Amygdala (tissue), 56 donors: ENCODE measurements at places on chromosomes 2 and 18.

GRCh38 chr2:105780606-105781005, 35.9 kb downstream of the NCK2 start:
- DNase-seq, result no peak

GRCh38 chr2:226037526-226037925, 638.0 kb downstream of the NYAP2 start:
- DNase-seq, result no peak

- no peak for DNase-seq
Measured at GRCh38 chr2:239293775-239294430, 106.9 kb downstream of the HDAC4 start.

GRCh38 chr2:181185421-181185820, 205.0 kb downstream of the UBE2E3 start:
- DNase-seq, result no peak

GRCh38 chr18:70397259-70397925, 108.5 kb downstream of the SOCS6 start:
- DNase-seq, result no peak

DNA sequence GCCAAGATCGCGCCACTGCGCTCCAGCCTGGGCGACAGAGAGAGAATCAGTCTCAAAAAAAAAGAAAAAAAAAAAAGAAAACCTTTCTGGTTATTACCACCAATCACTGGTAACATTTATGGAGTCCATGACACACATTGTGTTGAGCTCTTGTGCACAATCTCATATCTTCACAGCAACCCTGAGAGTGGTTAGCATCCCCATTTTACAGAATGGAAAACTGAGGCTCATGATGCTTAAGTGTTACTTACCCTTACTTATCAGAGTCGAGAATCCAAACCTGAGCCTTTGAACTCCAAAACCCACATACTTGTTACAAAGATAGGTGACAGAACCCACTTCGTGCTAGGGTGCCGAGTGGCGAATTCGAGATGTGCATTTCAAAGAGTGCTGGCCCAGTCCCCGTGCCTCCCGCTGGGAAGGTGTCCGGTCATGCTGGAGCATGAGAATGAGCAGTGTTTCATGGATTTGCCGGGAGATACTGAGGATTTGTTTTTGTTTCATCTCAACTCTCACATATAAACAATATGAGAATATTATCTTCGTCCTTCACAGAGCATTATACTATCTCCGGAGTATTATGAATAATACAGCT, 50.9 kb downstream of the CYP27C1 start:
- no peak for DNase-seq

GRCh38 chr18:24561369-24561965, 101.0 kb downstream of the HRH4 start:
- no peak for DNase-seq

- DNase-seq, result no peak
Measured at GRCh38 chr2:208315081-208315788, 49.2 kb downstream of the PIKFYVE start.

DNA sequence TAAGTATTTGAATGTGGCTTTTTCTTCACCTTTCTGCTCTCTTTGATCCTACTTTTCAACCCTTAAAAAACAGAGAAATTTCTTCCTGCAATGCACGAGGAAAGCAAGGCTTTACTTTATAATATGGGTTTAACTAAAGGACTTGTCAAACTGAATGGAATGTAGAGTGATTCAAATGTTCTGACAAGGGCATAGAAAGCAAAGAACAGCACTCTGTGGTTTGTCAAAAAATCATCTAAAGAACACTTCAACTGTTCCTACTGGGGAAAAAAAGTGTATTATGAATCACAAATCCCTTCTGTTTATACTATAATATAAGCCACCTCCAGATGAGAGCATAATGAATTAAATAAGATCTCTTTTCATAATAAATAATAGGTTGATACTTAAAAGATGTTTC, 45.0 kb upstream of the RIT2 start:
- DNase-seq, result no peak

- DNase-seq, result no peak
Measured at GRCh38 chr2:10161206-10161931, 38.8 kb downstream of the RRM2 start.

- no peak for DNase-seq
Measured at GRCh38 chr2:137262594-137262993, 497.2 kb downstream of the THSD7B start.

DNA sequence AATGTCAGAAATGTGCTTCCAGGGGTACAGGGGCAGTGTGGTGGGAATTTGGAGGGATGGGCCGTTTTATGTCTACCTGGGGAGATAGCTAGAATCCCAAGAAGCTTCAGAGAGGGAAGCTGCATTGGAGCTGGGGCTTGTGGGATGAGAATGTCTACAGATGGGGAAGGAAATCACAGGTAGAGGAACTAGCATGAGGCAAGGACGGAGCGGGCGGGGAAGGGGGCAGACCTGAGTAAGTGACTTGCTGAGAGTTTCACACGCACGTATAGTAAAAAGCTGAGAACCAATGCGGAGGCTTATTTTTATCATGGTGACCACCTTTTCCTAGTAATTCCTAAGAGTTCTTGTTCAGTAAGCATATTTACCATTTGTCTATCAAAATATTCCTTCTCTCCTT, 6.3 kb downstream of the C2orf80 start:
- no peak for DNase-seq

GRCh38 chr18:27922780-27923179, 254.2 kb downstream of the CDH2 start:
- DNase-seq, result no peak

- no peak for DNase-seq
Measured at GRCh38 chr18:54392543-54393023, 34.9 kb downstream of the C18orf54 start.

- no peak for DNase-seq
Measured at GRCh38 chr2:207265869-207266268, 100.1 kb upstream of the KLF7 start.

- no peak for DNase-seq
Measured at GRCh38 chr18:63823516-63824219, 48.5 kb downstream of the SERPINB7 start.

DNA sequence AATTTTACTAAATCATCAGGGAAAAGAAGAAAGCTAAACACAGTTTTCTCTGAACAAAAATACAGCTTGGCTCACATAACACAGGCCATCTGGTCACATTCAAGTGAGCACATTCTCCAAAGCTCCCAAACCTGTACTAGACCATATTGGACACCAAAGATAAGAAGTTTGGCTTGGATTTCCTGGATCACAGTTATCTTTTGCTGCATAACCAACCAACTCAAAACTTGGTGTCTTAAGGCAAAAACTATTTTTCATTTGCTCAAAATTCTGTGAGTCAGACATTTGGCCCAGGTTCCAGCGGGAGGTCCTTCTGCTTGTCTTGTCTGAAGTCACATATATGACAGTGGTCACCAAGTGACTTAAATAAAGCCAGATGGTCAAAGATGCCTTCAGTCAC, 83.2 kb downstream of the GYPC start:
- DNase-seq, result no peak

DNA sequence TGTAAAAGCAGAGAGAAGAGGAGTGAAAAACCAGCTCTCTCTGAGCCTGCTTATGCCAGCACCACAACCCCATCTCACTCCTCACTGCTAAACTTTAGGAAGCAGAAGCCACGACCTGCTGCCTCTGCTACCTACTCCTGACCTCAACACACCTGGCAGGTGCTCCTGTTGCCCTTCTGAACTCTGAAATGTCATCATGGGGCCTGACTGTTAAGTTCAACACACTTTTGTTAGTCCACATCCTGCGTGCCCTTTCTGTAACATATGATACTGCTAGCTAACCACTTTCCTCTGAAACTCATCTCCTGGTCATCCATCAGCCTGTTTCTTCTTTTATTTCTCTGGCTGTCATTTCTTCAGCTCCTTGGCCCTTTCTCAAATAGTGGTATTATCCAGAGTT, 118.1 kb downstream of the EPB41L3 start:
- DNase-seq, result no peak

DNA sequence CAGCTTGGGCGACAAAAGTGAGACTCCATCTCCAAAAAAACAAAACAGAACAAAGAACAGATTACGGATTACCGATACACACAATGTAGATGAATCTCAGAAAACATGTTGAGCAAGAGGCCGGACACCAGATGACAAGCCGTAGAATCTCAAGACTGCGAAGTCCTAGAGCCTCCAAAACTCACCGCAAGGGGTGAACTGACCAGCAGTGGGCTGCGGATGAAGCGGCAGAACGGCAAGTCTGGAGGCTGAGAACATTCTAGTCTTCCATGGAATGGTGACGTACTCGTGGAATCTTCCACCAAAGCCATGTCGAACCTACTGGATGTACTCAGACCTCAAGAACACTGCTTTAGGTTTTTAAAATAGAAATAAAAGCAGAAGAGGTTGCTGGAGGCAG, 198.8 kb downstream of the NDUFA10 start:
- DNase-seq, result no peak

- DNase-seq, result no peak
Measured at GRCh38 chr2:108367561-108368175, 10.1 kb upstream of the SULT1C4 start.

GRCh38 chr18:2111456-2111855, 459.8 kb downstream of the METTL4 start:
- no peak for DNase-seq

GRCh38 chr2:241844831-241845578, 13.7 kb downstream of the PDCD1 start:
- no peak for DNase-seq

- no peak for DNase-seq
Measured at GRCh38 chr2:230537531-230537976, 121.6 kb downstream of the SP100 start.

DNA sequence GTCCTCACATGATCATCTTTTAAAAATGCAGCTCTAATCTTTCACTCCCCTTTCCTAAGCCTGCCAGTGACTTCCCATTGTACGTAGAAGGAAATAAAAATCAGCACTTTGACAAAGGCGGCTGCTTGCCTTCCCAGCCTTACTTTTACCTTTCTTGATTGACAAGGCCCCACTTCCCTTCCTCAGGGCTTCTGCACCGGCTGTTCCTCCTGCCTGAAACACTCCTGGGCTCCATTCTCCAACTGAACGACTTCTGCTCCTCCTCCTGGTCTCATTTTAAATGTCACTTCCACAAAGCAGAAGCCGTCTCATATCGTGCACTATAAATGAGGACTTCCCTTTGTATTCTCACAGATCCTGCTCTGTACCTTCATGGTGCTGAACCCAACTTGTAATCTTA, 56.1 kb downstream of the OSBPL6 start:
- DNase-seq, result no peak

GRCh38 chr18:8882632-8883408, 177.5 kb downstream of the MTCL1 start:
- no peak for DNase-seq

DNA sequence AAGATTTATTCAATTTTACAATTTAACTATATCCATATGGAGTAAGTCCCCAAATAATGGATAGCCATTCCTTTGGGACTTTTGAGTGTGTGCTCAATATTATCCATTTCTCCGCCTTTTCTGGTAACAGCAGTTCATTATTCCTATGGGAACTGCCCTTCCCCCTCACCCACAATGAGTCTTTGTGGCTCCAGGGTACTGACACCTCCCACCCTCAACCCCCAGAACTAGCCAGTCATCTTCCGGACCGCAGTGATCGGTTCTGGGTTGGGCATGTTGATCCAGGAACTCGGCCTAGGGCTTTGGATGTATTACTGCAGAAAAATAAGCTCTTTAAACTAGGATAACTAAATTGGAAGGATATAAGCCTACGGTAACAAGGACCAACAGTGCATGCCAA, 45.4 kb upstream of the CCDC150 start:
- DNase-seq, result no peak

GRCh38 chr18:12652861-12653401, 5.0 kb downstream of the SPIRE1 start:
- no peak for DNase-seq

- no peak for DNase-seq
Measured at GRCh38 chr2:239401881-239402233, 1.0 kb upstream of the HDAC4 start.

- no peak for DNase-seq
Measured at GRCh38 chr2:219419331-219420197, 1.4 kb downstream of the DES start.

DNA sequence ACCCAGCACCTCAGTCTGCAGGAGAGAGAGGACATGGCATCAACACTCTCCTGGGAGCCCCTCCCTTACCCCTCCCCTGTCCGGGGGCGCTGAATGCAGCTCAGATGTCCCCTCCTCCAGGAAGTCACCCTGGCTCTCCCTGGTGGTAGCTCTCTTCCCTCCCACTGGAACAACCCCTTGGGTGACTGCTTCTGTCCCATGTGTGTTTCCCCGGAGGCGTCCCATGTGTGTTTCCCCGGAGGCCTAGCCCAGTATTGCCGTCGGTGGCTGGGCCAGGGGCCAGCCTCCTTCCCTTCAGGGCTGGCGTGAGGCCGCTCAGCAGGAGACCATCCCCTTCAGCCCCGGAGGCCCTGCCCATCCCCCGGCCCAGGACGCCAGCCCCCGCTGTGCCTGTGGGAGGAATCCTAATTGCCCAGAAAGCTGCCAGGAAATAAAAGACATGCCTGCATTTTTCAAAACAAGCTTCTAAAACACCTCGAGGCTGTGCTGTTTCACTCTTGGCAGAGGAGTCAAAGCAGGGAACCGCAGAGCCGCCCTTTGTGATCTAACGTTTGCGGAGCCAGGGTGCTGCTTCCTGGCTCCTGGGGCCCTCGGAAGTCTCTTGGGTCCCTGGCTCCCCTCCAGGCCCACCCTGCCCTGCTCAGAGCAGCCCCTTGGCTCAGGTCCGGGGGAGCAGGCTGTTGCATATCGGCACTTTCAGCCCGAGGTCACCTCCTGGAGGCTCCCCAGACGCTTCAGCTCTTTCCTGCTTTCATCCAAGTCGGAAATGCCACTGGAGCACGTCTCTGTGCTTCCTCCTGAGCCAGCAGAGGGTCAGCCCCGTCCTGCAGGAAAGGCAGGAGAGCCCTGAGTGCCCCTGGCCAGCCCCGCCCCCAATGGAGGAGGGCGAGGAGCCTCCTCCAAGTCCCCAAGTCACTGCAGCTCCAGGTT, 11.4 kb downstream of the SNED1 start:
- no peak for DNase-seq

GRCh38 chr2:97354576-97354975, 235.1 kb downstream of the ANKRD36B start:
- DNase-seq, result no peak

DNA sequence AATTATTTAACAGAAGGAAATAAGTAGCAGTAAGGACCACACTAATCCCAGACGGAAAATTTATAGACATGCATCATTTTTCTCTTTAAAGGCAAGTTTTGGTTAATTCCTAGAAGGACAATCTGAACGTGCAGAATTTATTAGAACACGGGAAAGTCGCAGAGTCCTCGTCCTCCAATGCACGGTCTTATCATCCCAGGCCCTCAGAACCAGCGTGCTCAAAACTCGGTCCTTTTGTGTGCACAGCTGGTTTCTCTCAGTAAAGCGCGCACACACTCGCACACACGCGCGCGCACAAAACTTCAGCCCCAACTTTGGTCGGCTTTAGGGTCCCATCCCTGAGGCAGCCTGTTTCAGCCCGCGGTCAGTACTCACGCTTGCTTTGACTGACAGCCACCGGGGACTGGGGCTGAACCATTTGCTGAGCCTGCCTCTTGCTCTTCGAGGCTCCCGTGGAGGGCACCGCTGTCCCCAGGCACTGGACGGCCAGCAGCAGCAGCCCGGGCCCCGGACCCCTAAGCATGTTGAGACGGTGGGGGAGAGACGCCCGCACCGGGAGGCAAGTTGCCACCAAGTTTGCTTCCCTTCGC, 493 bp downstream of the FN1 start:
- DNase-seq, result no peak
